Placental epithelial cell (primary cell): ENCODE measurements at places on chromosomes 1 and 21. TPM values are rescaled to one million over a fixed set of nuclear protein-coding genes. Genes with fewer than 3 reads are reported as not detected.

The IFFO2 gene
- 5.9 and 10.3 TPM in 2 replicates for total RNA-seq

The DNASE2B gene
- total RNA-seq = not detected in 2 replicates

The PIGR gene
- total RNA-seq = not detected in 2 replicates

The GJA9 gene
- total RNA-seq = 0.11 TPM in 1 of 2 replicates, not detected in the other

The F11R gene
- total RNA-seq = 107 and 238 TPM in 2 replicates
